ENCODE measurements at places on chromosomes 2 and 18.

GRCh38 chr2:26421961-26422360 is 20.2 kb downstream of the DRC1 start:
- no peak for DNase-seq

- no peak for DNase-seq
Measured at GRCh38 chr18:11672846-11673454, 16.1 kb upstream of the GNAL start.

GRCh38 chr2:127917916-127918315 is 32.2 kb upstream of the AMMECR1L start:
- no peak for DNase-seq

DNA sequence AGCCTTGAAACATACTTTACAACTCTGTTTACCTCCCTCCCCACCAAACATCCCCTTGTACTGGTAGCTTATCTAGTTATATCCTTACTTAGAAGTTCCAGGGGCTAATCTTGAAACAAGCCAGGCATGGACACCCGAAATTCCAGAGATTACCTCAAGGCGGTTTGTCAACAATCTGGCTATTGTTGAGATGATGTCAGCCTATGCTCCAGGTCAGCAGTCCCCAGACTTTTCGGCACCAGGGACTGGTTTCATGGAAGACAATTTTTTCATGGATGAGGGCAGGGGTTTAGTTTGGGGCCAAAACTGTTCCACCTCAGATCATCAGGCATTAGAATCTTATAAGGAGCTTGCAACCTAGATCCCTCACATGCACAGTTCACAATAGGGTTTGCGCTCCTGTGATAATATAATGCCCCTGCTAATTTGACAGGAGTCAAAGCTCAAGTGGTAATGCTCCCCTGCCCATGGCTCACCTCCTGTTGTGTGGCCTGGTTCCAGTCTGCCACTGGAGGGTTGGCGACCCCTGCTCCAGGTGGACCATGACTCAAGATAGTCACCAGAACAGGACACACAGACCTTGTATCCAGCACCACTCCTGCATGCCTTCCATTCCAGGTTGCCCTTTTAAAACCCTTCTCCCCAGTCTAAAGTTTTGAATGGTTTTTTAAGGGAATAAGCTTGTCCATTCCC is 171.2 kb downstream of the SPAG16 start:
- DNase-seq, result no peak

DNA sequence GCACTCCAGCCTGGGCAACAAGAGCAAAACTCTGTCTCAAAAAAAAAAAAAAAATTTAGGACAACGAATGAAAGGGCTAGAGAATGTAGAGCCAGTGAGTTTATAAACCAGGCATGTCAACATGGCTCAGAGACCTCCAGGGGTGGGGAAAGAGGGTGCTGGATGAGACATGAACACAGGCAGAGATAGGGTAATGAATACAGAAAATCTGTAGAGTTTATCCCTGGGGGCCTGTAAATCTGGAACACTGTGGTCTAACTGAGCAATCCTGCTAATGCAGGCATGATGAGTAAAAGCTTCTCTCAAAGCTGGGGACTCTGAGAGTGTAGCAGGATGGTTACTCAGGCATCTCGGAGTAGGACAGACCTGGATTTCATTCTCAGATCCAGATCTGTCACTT is 59.2 kb upstream of the IGFBP2 start:
- DNase-seq, result no peak
